Fibroblast of the aortic adventitia (primary cell): ENCODE measurements at places on chromosomes 1 and 21.

- peak; percentile 11 for DNase-seq
Observed at GRCh38 chr1:57845041-57845440, 421.2 kb upstream of the DAB1 start.

GRCh38 chr1:113930499-113931161, 1.5 kb downstream of the HIPK1 start:
- DNase-seq = peak; percentile 39

- DNase-seq = peak; percentile 91
Observed at GRCh38 chr1:33986390-33987095, 122.7 kb downstream of the HMGB4 start.

GRCh38 chr1:107525961-107526360, 385.1 kb downstream of the NTNG1 start:
- no peak for DNase-seq

GRCh38 chr1:245829826-245830225, 675.0 kb downstream of the KIF26B start:
- no peak for DNase-seq

DNA sequence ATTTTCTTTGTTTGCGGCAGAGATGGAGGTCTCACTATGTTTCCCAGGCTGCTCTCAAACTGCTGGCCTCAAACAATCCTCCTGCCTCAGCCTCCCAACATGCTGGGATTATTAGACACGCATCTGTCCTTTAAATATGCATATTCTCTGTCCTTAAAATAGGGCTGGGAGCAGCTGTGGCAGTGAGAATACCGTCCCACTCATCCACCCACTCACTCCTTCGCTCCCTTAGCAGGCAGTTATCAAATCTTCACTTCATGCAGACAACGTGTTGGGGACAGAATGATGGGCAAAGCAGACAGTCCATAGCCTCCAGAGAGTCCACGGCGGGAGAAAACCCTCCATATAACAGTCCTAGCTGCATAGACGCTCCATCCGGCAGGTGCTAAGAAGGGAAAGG, 179.4 kb downstream of the ZBTB18 start:
- DNase-seq = no peak

- no peak for DNase-seq
Observed at GRCh38 chr1:13513895-13514546, at the start of gene LRRC38. LRRC38 (minus strand) TSS chr1:13514003; CDS start chr1:13513593, 410 bp downstream.
